Activated CD8-positive, alpha-beta memory T cell treated with anti-CD3 and anti-CD28 coated beads for 48 hours (primary cell): ENCODE measurements at places on chromosomes 3 and 15.

DNA sequence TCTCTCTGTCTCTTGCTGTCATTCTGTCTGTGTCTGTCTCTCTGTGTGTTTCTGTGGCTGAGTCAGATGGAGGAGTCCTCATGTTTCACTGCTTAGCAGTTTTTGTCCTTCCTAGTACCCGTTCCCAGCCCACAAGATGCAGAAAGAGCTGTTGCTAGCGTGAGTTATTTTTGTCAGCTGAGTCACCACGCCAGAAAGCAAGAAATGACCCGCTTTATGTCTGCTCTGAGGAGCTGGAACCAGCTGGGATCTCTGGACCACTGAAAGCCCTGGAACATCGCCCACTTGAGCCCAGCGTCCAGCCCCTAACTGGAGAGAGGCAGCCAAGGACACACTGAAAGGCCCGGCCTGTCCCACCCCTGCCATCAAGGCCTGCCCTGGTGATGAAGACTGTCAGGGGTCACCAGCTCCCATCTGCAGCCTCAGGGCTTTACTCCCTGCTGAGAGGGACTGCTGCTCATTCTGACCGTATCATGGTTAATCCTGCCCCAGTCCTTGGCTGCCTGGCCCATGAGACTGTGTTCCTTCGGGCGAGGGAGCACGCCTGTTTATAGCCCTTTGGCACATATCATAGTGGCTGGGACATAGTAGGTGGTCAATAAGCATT lies 101.7 kb upstream of the TPM1 start:
- no peak for DNase-seq

GRCh38 chr3:45446706-45447105 lies 58.3 kb downstream of the LARS2 start:
- DNase-seq, result no peak

DNA sequence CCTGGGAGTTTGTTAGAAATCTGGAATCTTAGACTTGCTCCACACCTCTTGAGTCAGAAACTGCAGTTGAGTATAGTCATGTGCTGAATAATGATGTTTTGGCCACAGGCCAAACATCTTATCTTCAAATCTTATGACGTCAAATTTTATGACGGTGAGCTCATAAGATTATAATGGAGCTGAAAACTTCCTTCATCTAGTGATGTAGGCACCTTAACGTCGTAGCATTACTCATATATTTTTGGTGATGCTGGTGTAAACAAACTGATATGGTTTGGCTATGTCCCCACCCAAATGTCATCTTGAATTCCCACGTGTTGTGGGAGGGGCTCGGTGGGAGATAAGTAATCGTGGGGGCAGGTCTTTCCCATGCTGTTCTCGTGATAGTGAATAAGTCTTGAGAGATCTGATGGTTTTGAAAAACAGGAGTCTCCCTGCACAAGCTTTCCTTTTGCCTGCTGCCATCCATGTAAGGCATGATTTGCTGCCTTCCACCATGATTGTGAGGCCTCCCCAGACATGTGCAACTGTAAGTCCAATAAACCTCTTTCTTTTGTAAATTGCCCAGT lies 268.0 kb upstream of the PROK2 start:
- DNase-seq, result no peak

GRCh38 chr3:174466471-174467054 lies 392.6 kb upstream of the NAALADL2 start:
- no peak for DNase-seq

GRCh38 chr3:50241163-50241562 lies 5.2 kb downstream of the GNAI2 start:
- no peak for DNase-seq

DNA sequence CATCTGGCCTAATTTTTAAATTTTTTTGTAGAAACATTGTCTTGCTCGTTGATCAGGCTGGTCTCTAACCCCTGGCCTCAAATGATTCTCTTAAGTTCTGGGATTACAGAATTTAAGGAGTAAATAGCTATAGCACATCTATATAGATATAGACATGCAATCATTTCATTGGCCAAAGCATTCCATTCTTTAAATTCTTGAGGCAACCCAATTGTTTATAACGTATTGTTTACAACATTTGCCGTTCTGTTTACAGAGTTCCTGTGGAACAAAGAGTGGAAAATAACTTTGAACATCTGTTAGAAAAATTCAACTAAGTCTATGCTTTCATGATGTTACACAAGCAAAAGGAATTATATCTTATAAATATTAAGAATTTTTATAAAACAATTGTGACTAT lies 205.2 kb upstream of the ROBO2 start:
- no peak for DNase-seq

- no peak for DNase-seq
Observed at GRCh38 chr3:36786921-36787890, 22.9 kb upstream of the DCLK3 start.

DNA sequence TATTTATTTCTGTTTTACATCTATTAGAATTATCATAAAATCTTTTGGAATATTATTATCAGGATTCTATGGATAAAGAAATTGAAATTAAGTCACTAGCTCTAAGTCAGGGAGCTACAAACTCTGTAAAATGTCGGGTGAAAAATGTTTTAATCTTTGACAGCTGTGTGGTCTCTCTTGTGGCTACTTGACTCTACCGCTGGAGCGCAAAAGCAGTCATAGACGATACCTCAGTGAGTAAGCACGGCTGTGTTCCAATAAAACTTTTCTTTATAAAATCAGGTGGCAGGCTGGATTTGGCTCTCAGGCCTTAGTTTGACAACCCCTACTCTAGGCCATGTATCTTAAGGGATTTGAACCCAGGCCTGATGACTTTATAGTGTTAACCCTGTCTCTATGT lies 88.5 kb upstream of the PFN2 start:
- no peak for DNase-seq

- DNase-seq, result no peak
Observed at GRCh38 chr3:154536751-154537150, 106.8 kb upstream of the GPR149 start.

DNA sequence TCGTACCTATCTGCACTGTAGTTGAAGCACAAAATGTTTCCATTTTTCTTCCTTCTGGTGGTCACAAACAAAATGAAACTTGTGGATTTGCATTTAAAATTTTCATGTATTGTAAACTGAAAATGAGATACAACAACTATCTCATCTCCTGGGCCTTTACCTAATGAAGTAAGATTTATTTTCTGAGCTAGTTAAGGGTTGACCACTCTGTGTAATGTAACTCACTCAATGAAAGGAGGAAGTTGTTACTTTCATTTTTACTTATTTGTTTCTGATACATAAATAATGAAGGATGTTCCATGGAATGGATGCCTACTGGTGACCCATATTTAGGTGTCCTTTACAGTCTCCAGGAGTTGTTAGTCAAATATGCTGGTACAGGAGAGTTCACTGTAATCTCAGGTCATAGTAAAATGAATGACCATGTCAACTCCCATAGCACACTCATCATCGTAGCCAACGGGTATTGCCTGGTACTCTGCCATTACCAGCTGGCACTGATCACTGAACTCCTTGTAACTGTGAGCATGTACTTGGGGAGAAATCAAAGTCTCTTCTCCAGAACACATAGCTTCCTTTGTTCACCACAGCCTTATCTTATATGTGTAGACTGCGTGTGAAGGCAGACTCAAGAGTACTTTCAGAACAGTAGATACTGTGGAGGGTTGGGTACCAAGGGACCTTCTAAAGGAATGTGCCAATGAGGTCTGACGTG lies 474.2 kb upstream of the ROBO2 start:
- DNase-seq, result no peak

GRCh38 chr3:85303156-85303555 lies 344.4 kb downstream of the CADM2 start:
- DNase-seq, result no peak

- DNase-seq, result no peak
Observed at GRCh38 chr3:131596884-131597283, 94.1 kb upstream of the MRPL3 start.

DNA sequence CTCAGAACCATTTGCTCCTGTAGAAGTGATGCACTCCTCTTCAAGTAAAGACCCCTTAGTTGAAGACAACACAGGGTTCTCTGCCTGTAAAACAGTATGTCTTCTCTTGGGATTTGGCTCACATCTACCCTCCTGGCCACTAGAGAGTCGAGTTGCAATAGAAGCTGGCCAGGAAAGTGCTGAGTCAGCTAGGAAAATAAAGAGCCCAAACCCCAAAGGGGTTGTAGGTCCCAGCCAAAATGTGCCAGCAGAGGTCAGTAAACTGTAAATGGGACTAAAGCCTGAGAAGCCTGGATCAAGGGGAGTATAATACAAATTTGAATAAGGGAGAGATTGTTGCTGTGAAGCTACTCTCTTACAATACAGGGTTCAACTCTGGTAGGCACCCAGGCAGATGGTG lies 37.2 kb upstream of the THBS1 start:
- DNase-seq, result no peak

DNA sequence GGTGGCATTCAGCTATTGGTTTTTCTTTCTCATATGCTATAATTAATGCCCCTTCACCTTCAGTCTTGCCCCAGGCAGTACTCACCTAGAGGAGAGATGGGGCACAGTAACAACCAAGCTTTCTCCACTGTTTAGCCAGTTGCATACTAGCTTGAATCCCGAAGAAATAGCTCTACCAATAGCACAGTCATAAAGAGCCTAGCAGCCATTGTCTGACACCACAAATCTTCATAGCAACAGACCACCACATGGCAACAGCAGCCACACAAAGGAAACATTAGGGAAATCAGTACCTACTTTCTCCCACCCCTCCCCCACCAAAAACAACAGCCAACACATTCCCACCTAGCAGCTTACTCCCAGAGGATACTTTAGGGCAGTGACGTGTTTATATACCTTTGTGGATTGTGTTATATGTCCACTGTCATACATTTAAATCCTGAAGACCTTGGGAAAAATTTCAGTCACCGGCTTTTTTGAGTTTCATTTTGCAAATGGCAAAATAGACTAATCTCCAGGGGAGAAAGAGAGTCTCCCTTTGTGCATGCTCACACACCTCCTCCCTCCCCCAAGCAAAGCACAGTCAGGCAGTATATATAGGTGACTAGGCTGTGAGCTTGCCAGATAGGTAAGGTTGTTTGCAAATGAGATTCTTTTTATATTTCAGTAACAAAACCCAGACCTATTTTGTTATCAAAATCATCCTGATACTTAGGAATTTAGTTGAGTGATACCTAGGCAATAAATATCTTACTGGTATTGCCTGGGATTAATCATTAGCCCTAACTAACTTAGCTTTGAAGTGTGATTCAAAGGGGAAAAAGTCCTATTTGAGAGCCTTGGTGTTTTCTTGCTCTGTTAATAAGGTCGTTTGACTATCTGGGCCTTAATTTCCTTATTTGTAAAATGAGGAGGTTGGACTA lies 140.6 kb downstream of the RBPMS2 start:
- no peak for DNase-seq

- no peak for DNase-seq
Observed at GRCh38 chr15:75620841-75621391, 4.6 kb downstream of the SNUPN start.

DNA sequence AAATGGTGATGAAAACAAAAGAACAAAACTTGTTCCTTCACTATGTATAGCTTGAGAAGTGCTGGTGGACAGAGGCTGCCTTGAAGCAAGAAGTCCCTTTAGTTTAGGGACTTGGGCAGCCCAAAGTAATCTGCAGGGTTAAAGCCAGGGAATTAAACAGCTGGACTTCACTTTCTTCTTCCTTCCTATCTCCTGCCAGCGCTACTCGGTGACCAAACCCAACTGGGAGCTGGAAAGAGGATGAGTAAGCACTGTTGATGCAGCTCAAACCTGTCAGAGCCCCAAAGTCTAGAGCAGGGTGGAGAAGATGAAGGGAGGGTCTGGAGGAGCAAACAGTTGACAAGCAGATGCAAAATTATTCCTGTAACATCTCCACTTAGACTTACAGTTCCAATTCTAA lies 73.1 kb upstream of the FBN1 start:
- DNase-seq, result no peak

- no peak for DNase-seq
Observed at GRCh38 chr15:82294061-82294690, 31.6 kb downstream of the SAXO2 start.

- no peak for DNase-seq
Observed at GRCh38 chr3:11244121-11244677, 28.0 kb upstream of the ATG7 start.

DNA sequence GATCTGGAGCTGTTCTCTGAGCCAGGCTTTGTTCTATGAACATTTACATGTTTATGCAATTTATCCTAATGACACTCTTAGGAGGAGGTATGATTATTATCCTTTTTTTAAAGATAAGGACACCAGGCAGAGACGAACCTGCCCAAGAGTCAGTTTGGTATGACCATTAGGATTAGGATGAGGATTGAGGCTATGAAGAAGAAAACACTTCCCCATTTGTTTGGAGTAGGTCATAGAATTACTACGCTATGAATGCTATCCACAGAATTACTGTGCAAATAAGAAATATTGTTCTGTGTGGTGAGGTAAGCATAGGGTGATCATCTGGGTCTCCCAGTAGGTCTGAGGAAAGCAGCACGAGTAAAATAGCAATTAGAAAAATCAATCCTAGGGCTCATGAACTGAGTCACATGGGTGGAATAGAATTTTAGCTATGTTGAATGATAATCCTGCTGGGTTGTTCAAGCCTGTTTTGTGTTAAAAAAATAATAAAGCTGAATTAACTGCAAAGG lies 23.9 kb downstream of the EIF4E3 start:
- no peak for DNase-seq

DNA sequence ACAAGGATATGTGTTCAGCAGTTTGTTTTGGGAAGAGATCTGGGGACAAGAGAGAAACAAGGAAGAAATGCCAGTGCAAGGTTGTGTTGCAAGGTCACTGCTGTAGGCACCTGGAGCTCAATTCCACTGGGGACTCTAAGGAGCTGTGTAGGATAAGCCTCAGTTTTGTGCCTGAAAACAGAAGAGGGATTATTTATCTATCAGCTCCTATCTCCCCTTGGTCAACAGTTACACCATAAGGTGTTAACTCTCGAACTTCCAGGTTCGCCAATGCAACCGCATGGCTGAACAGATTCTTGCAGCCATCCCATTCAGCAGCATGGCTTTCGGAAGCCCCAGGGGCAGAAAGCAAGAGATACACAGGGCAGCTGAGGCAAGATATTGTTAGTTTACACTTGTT lies 41.6 kb upstream of the CNOT10 start:
- DNase-seq, result no peak

GRCh38 chr3:125123451-125124305 lies 67.9 kb upstream of the HEG1 start:
- no peak for DNase-seq

DNA sequence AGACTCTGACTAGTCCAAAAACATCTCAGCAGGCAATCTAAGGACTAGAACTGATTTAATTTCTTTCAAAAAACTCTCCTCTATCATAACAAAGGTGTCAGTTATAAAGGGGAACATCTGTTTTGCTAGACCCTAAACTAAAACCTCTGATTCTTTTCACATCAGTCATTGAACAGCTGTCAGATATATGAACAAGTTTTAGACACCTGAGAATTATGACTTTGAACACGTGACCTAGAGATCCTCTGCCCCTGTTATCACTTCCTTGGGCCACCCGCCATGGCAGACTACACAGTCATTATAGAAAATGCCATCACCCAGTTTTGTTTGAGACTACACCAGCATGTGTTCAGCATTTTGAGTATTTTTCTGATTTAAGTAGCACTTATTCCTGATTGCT lies 282.3 kb upstream of the TBL1XR1 start:
- DNase-seq, result no peak
